Anterior cingulate cortex (tissue), 58 donors: ENCODE measurements at places on chromosomes 7 and 10.

- DNase-seq, result no peak
These were observed 146.7 kb downstream of the GRM3 start for GRCh38 chr7:86790383-86790782.

DNA sequence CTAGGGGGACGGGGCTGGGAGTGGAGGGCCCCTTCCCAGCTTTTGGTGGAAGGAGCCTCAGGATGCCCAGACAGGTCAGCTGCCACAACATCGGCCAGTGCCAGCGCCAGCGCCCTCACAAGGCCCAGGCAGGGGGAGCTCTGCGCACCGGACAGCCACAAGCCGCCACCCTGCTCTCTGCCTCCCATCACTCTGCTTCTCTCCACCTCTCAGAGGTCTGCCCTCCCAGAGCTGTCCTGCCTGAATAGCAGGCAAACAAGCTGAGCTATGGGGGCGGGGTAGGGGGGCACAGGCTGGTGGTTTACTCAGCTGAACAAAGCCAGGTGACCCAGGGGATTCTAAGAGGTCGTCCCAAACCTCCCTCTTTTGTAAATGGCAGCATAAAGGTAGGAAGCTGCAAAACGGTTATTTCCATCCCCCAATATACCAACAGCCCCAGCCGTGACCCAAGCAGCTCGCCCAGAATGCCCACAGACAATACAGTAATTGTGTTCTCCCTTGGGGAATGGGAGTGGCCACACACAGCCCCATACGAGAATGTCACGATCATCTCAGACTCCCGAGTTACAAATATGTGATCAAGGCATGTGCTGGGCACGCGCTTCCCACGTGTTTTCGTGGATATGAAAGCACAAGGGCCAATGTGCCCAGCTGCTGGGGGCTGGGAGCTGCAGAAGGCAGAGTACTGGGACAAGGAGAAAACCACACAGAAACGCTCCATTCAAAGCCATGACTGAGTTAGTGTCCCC, 19.7 kb downstream of the FAM53B start:
- DNase-seq, result peak; percentile 56

DNA sequence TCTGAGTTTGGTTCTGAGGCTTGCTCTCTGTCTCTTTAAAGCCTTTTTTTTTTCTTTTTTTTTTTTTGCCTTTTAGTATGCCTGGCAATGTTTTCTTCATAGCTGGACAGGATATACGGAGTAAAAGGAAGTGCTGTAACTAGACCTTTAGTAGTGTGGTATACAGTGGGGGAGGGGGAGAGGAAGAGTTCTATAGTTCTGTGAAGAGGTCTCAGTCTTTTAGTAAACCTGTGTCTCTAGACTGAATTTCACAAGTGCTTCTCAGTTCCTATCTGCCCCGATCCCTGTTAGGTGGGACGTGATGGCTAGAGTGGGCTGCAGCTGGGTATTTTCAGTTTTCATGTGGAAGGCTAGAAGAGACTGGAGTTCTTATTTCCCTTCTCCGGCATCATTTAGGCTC, 3.1 kb upstream of the ABCC2 start:
- no peak for DNase-seq

DNA sequence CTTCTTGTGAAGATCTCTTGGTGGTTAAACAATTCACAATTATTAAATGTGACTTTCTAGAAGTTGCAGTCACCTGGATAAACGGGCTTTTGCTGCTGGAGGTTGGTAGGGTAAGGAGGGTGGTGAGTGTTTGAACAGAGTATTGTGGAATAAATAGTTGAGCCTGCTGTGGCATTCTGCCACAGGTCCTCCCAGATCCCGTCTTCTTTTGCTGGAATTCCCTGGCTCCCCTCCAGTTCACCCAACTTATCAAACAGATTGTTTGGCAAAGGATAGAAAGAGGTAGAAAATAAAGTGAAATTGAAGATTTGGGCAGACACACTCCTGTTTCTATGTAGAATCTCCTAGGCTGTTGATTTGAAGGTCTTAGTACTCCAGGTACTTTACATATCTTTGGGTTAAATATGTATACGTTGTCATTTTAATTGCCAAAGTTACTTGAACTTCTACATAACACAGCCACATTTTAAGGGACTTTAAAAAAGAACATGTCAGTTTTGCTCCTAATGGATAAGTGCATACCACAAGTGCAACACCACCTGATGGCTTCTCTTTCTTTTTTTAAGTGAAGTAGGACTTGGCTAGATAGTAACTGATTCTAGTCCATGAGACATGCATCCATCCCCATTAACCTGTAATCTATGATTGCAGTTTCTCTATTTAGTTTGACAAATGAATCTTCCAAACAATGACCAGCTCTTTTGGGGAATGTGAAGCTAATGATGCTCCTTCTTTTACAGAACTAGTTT, 83.0 kb downstream of the ARL4A start:
- no peak for DNase-seq

GRCh38 chr10:36608251-36608650, 517.1 kb upstream of the ANKRD30A start:
- no peak for DNase-seq

DNA sequence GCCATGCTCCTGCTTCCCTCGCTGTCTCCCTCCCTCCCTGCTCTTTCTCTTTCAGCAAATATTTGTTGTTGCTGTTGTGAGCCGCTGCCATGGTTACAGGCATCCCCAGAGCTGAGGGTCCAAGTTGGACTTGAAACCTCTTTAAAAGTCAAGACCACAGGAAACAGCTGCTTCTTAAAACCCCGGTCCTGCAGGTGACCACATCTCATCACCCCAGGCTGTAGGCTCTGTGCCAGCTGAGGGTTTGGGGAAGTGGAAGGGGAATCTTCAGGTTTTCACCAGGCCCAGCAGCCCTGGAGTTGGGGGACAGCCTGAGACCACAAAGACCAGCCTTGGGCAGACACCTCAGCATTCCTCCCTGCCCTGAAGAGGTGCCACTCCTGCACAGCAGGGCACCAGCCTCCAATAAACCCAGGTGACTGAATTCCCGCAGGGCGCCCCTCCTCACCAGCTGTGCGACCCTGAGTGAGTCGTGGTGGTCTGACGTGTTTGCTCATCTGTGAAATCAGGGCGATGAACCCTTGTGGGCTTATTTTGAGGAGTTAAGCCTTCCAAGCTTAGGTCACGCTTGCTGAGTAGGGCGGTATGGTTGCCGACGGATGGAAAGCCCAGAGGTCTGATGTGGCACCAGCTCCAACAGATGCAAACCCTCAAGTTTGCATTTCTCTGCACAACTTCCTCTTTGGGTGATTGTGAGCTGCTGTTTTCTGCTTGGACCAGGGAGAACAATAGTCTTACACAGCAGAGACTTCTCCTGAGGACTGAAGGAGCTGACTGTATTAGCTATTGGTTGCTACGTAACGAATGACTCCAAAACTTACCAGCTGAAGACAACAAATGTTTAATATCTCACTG, 24.8 kb downstream of the NPTX2 start:
- DNase-seq, result no peak

DNA sequence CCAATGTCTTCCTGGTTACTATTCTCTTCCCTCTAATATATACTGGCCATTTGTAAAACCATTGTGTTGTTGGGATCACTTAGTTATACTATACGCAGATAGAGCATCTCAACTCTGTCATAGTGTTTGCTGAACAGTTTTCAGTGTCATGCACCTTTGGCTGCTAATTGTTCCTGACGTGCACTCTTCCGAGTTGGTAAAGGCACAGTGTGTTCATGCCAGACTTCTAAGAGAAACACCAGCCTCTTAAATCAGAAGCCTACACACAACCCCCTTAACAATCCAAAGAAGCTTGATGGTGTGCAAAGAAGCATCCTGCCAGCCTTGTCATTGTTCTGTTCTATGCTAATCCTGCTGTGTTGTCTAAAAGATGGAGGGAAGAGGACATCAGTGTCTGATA, 131.1 kb downstream of the MAPK8 start:
- DNase-seq, result no peak

DNA sequence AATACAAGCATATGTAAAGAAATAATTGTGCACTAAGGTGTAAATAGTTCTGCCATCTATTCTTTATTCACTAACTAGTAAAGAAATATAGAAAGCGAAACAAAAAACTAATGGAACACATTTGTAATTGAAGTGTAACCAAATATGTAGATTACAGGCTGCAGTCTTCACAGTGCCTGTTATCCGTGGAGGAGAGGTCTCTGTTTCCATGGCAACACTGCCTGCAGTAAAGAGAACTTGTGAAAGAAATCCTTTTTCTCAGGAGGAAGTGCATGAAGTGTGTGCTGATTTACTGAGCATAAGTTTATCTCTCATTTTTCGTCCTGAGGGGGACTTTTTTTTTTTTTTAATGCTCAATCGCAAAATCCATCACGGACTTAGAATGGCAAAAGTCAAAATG, 102.5 kb downstream of the APBB1IP start:
- DNase-seq, result no peak

GRCh38 chr7:12094365-12094921, 116.7 kb upstream of the TMEM106B start:
- no peak for DNase-seq

DNA sequence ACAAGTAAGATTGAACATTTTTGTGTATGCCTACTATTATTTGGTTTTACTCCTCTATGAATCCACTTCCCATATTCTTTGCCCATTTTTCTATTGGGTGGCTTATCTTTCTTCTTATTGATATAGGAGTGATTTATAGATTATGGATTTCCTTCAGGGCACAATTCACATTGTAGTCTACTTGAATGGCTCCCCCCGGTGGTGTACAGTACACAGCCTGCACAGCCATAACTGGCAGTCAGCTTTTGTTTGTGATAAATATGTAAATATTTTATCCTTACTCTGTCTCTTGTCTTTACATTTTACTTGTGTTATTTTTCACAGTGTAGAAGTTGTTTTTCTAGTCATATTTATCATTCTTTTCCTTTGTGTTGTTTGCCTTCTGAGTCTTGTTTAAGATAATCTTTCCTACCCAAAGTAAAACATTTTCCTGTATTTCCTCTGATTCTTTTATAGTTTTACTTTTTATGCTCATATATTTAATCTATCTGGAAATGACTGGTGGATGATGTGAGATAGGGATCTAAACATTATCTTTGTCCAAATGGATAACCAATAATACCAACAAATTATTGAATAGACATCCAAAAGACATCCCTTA, 23.9 kb upstream of the CALD1 start:
- DNase-seq, result no peak

DNA sequence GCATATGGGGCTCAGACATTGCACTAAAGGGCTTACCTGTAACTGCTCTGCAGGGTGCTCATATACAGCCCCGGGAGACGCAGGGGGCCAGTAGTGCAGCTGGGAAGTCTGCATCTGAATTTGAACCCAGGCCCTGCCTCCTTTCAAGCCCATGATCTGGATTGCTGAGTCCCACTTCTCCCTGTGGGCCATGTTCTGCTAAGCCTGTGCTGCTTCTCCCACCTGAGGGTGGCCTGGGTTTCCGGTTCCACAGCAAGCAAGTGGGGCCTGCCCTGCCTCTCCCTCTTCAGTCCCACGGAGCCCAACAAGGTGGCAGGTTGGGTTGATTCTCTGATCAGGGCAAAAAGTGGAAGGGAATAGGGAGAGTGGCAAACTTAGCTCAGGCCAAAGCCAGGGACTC, 56.6 kb upstream of the GDF10 start:
- no peak for DNase-seq

DNA sequence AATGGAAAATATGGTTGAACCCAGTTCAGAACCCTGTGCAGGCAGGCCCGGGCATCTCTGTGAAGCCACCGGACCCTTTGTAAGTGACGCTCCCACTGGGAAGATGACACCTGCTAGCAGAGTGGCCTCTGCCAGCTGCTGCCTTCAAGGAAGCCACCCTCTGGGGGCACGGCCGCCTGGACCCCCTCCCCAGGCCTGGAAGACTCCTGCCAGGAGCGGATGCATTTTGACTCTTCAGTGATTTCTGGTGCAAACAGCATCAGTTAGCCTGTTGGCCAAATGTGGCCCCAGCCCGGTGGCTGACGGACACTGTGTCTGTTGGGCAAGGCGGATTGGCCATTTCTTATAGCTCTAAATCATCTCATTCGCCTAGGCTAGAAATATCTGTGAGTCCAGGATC, 514.1 kb upstream of the FOXK1 start:
- no peak for DNase-seq

- peak; percentile 3 for DNase-seq
These were observed 47.8 kb downstream of the CPEB3 start for GRCh38 chr10:92242910-92243671.

GRCh38 chr10:59708816-59709394, 745 bp downstream of the SLC16A9 start:
- peak; percentile 2 for DNase-seq

DNA sequence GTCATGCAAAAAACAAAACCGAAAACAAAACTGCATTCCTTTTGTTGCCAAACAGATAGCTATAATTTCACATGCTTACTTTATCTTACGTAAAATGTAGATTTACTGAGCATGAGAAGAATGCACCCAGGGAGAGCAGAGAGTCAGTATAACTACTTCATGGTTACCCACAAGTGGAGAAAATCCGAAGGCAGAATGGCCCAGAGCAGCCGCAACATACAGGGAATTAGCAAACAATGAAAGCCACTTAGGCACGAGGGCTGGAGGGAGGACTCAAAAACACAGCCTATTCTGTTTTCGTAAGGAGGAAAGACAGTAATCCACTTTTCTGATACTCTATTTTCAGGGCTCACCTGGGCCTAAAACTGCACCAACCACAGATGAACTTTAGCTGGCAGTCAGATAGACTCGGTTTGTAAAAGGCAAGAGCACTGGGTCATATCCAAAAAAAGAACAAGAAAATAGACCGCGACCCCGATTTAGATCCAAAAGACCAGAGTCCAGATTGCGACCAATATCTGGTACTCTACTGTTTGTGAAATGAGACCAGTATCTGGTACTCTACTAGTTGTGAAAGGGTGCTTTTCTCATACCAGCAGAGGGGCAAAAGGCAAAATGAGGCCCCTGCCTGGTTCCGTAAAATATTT, 1.3 kb downstream of the ITPRIP start:
- no peak for DNase-seq

- DNase-seq, result no peak
These were observed 43.8 kb downstream of the ADAMTS14 start for GRCh38 chr10:70715853-70716795.

- DNase-seq, result no peak
These were observed 82.7 kb upstream of the WIPF3 start for GRCh38 chr7:29723599-29723998.
